CD4-positive, alpha-beta memory T cell (primary cell): ENCODE measurements at places on chromosomes 1 and 21.

GRCh38 chr1:37423810-37424209 lies 50.6 kb upstream of the ZC3H12A start:
- no peak for DNase-seq

DNA sequence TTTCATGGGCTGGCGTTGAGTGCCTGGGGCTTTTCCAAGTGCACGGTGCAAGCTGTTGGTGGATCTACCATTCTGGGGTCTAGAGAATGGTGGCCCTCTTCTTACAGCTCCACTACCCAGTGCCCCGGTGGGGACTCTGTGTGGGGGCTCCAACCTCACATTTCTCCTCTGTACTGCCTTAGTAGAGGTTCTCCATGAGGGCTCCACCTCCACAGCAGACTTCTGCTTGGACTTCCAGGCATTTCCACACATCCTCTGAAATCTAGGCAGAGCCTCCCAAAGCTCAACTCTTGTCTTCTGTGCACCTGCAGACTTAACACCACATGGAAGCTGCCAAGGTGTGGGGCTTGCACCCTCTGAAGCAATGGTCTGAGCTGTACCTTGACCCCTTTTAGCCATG lies 82.1 kb downstream of the CCDC18 start:
- no peak for DNase-seq

DNA sequence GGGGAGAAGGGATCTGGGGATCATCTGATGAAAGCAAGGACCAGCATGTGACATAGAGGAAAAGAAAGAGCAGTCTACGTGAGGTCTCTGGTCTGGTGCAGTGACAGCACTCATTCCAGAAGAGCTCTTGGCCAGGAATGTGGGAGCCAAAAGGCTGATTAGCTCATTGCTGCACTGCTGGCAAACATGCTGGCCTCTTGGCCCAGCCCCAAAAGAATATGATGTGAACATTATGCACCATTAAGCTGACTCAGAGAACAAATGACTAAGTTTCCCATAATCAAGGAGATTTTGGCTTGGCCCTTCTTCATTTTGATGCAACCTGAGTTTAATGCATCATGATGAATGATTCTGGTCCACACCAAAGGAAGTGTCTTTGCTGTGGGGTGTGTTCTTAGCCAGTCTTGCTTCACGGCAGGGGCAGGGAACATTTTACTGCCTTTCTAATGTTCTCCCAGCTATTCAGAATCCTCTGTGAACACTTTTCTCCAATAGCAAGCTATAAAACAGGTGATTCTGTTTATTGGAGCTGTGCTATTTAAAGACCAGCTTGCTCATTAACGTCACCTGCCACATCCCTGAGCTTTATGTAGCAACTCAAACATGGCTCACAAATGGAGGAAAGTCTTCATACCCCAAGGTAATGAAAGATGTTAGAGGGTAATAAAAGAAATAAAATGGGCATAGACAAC lies 55.1 kb downstream of the PCBP3 start:
- DNase-seq = no peak

DNA sequence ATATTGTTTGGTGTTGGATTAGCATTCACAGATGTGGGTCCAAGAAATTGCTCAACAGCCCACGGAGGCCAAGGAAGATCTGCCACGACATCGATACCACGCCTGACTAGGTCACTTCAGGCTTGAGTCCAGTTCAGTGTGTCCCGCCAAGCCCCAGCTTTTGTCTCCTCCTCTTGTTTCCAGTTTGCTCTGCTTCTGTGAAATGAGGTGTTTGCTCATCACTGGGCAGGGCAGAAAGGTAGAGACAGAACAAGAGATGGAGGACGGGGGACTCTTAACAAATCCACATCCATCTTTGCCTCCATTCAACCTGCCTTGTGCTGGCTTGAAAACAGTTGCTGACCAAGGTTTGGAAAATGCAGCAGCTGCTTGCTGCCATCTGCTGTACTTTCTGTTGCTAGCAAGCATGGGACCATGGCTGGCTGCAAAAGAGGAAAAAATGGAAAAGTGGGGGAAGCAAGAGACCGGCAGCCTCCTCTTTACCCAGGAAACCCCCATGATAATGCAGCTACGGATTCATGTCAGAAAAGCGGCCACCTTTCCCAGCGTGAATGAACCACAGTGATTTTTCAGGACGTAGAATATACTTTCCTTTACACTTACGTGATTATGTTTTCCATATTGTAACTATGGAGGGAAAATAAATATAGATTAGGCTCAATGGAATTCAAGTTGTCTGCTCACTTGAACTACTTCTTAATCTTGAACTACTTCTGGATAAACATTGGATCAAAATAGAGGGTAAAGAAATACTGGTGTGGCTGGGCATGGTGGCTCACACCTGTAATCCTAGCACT lies 80.2 kb upstream of the GREM2 start:
- peak; percentile 38 for DNase-seq

GRCh38 chr1:12769976-12770505 lies 3.5 kb upstream of the PRAMEF12 start:
- DNase-seq = no peak

DNA sequence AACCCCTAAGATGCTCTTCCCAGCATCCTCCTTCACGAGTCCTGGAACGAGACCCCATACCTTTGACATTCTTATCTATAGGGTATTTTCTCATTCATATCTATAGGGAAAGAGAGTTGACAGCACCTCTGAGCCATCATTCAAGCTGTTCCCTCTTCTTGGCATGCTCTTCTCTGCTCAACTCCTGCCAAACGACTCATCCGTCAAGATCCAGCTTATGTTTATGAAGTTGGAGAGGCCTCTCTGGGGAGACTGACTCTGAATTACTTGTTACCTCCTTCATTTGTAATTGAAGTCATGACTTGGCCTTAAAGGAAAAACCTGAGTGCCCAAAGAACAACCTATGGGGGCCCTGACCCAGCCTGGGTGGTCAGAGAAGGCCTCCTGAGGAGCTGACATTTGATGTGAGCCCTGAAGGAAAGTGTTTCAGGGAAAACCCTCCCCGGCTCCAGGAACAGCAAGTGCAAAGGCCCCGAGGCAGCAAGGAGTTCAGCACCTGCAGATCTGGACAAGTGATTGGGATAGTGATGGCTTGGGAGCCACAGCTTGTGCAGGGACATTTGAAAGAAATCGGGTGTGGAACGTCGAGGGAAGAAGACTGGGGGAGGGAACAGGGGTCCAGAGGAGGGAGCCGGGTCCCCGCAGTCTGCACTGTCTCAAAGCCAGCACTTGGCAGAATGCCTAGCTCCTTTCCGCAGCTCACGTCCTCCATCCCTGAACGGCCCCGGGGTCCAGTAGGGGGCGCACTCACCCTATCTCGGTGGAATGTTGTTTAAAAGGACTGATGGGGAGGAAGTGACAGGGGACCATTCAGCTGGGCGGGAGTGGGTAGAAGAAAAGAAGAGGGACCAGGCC lies 14.0 kb upstream of the CDA start:
- DNase-seq = peak; percentile 37

DNA sequence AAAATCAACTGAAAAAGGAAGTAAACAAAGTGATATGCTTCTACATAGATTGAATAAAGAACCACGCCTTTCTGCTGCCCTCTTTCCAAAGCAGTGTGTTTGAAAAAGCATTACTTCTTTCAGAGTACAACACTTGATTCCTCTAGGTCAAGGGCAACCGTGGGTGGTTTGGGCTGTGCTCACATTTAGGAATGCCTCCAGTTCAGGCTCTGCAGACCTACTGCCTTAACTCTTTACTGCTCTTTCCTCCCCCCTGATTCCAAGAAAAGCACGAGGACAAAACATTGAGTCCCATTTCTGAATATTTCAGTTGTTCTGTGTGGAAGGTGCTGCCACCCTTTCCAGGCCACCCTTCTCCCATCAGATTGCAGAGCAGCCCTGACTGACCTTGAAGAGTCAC lies 45.2 kb downstream of the ADAMTS1 start:
- no peak for DNase-seq

DNA sequence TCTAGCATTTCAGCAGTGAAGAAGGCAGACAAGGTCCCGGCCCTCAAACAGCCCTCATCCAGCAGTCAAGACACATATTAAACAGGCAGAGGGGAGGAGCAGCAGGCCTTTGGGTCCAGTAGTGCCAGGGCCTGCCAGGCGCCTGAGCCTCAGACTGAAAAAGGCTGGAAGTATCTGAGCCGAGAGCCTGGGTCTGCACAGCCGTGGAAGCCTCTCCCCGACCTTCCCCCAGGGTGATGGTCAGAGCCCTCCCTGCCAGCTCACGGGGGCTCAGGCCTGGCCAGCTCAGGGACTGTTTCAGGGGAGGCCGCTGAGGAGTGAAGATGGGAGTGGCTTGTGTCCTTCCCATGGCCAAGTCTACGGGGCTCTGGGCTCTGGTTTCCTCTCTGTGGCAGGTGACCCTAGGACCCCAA lies 565.2 kb downstream of the PTPRU start:
- DNase-seq = no peak

DNA sequence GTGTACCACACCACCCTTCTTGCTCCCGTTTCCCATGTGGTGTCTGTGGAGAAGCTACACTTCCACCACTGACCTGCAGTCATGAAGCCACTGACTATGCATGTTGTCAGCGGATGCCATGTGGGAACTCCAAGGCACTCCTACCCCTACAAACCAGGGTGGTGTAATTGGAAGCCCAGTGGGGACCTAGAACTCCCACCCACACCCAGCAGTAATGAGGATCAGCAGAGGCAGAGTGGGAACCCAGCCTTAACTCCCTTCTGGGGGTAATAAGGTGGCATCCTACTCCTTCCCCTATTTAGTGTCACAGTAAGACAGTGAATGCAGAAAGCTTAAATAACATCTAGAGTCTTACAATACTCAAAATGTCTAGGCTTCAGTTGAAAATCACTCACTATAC lies 78.4 kb downstream of the SPATA46 start:
- DNase-seq = no peak

DNA sequence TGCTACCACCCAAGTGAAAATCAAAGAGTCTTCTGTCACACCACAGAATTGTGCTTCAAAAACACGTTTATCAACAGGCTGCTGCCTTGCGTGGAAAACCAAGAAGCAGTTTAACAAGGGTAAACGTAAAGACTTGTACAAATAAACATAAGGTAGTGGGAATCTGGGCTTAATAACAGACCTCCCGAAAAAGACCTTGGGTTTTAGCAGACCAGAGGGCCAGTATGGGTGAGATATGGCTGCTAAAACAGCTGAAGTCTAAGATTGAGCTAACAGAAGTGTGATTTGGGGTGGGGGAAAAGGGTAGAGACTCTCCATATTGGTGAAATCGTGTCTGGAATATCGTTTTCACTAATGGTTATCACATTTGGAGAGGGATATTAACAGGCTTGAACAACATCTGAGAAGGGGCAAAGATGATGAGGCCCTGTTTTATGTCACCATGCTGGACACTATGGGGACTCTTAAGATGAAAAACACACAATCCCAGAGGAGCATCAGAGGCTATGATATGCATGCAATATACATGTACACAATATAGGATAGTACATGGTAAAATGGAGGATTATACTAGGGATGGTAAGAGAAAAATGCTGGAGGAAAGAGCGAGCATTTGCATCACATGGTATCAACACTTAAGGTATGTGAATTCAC lies 1.4 kb downstream of the MOV10 start:
- DNase-seq = no peak

DNA sequence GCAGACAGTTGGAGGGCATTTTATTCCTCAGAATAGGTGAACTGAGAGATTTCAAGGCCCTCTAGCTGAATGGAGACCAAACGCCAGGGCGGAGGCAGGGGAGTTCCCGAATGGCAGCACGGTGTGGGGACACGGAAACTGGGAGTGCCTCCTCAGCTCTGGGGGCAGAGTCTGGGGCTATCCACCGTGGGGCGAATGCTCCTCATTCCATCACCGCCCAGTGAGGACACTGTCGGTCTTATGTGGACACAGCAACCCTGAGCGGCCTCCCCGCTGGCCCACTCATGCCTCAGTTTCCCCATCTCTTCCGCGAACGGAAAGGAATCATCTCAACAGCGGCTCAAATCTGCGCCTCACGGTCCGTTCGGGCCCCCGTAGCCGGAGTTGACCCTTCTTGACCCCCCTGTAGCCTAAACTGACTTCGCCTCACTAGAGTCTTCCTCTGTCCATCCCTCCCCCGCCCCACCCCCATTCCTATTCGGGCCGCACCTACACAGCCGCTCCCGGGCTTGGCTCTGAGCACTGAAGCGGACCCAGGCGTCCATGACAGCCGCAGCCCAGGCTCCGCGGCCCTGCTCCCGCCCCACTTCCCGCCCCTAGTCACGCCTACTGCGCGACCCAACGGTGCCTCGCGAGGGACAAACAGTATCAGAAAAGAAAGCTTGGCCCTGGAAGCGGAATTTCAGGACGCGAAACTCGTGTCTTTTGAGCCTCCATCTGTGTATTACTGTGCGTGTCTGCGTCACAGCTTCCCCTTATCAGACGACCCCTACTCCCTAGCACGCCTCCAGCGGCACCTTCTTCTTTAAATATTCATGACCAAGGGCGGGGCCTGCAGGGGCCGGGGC lies at the start of gene PEX11B:
TSS of gene PEX11B (minus strand) at position 574 of the 848 bp plus-strand sequence. CDS start at position 545, 29 bp downstream.
- peak; percentile 92 for DNase-seq

GRCh38 chr1:119822406-119822805 lies 11.1 kb upstream of the REG4 start:
- no peak for DNase-seq

DNA sequence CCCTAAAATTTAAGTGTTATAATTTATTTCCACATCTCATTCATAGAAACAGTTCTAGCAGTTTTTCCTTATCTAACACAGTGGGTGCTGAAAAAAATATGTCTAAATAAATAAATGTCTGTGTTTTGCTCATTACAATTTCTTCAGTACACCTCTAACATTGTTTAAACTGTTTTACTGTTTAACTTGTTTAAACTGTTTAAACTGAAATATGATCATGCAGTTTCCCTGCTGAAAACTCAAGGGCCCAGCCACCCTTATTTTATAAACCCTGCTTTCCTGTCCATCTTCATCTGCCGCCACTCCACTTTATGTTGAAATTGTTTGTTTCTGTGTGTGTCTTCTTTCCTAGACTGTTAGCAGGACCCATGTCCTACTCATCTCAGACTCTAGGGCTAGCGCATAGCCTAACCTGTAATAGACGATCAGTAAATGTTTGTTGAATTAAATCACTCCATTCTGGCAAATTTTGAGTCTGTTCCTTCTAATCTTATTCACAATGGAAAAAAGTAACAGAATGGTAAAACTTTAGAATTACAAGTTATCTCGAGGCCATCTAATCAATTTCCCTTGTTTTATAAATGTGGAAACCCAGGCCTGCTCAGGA lies 9.4 kb upstream of the PIK3C2B start:
- no peak for DNase-seq

DNA sequence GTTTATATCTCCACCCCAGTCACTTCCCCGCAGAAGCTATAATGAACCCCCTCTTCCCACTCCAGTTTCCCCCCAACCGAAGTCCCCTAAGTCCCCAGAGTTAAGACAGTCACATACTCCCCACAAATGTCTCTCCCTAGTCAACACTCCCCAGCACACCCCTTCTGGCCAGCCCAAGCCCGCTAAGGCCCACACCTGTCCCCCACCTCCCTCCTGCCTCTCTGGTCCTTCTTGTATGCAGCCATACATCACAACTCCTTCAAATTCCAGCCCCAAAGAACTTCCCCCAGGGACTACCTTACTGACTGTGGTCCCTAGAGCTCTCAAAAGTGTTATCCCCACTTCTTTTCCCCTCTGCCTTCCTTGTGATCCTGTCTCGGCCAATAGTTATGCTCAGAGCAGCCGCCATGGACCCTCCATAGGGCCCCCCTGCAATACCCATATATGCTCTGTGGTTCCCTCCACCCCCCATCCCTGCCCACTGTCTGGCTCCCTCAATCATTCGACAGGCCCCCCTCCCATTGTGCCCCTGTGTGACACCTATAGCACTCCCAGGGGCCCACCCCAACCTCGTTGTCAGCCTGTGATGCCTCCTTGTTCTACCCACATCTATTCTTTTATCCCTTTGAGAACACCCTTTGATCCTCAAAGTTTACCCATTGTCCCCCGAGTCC lies 2.2 kb downstream of the NSUN4 start:
- no peak for DNase-seq

GRCh38 chr1:46134660-46135331 lies 2.4 kb upstream of the PIK3R3 start:
- no peak for DNase-seq

GRCh38 chr1:233500106-233500505 lies 113.8 kb upstream of the KCNK1 start:
- DNase-seq = no peak
